LoVo (cell line): ENCODE measurements at places on chromosomes 2 and 18.

DNA sequence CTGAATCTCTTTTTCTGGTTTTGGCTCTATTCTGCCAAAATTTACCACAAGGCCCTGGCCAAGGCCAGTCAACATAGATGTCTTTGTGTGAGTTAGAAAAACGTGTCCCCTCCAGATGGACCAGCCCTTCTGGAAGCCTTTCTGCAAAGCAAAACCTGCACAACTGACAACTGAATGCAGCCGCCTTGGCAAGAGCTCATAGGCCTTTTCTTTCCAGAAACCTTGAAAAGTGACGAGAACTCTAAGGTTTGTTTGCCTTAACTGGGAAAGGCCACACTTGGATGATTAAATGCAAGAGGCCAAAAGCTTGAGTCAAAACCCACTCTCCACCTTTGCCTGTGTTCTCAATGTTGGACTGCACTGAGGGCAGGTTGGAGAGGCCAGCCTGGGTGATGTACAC lies 103.9 kb downstream of the COLEC12 start:
- DNase-seq: no peak

DNA sequence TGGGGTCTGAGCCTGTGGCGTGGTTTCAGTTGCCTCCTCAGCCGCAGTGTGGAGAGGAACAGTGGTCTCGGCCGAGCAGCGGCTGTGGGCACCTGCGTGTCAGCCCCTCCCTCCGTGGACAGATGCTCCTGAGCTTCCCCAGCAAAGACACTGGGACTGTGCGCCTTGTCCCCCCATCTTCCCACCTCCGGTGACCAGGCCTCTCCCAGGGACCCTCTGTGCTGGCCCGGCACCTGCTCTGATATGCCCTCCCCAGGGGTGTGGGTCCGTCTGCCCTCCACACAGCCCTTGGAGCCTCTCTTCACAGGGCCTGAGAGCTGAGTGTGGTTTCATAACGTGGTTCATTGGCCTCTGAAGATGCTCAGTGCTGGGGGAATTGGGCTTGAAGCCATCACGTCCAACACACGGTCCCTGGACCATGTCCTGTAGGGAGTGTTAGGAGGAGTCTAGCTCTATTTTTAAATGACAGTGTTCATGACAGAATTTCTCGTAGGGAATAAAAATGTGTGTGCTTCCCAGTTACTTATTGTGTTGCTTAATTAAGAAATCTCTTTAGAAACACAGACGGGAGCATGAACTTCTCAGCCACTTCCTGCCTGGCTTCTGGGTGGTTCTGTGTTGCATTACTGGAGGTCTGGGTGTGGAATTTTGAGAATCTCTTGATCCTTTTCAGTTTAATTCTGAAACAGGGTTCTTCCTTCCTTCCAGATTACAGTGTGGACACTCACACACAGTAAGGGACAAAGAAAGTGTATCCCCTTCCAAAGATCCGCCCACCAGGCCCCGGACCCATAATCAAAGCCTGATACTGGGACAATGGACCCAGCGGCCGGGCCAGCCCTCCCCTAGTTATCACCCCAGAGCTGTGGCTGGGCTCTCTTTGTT lies 110.7 kb downstream of the NFATC1 start:
- DNase-seq: no peak

- no peak for DNase-seq
Observed at GRCh38 chr2:202344178-202344577, 31.9 kb upstream of the BMPR2 start.

DNA sequence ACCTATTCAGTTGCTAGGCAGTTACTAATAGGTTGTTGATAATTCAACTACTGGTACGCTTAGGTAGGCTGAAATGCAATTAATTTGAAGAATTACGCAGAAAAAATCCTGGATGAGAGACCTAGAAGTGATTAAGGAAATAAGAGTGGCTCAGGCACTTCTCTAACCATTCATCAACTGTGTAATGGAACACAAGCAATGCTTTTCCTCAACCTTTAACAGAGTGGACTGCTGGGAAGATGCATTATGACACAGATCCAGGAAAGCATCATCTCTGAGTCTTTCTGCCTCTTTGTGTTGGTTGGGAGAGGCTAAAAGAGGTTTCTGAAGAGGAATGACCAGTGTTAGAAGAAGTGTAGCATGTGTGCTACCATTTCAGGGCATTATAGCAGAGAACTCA lies 992.2 kb downstream of the TSN start:
- no peak for DNase-seq

DNA sequence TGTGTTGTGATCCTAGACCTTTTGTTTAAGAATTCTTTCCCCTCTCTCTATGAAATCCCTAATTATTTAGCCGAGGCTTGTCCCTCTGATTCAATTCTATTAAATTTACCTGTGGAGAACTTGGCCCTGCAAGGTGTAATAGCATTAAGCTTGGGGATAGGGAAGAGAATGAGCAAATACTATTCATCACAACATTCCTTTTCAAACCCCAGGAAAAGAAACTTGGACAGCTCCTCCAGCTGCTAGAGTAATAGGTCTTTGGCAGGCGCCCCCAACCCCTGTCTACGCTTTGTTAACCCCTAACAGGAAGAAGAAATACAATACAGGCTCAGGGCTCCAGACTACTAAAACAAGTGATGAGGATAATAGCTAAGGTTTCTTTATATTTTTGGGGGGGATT lies 957.0 kb downstream of the CPS1 start:
- no peak for DNase-seq
